Right renal pelvis (tissue), 4 donors: ENCODE measurements at places on chromosomes 1 and 21. TPM values are rescaled to one million over a fixed set of nuclear protein-coding genes. Genes with fewer than 3 reads are reported as not detected.

LINGO4 gene
- polyA plus RNA-seq = not detected

ARHGEF2 gene
- polyA plus RNA-seq = 82.4 TPM

SYCP1 gene
- 0.11 TPM for polyA plus RNA-seq

CDC42BPA gene
- polyA plus RNA-seq = 43.8 TPM

CDA gene
- polyA plus RNA-seq = 6.5 TPM

AGMAT gene
- polyA plus RNA-seq = 24.8 TPM

CAMK1G gene
- 6.2 TPM for polyA plus RNA-seq
